ENCODE measurements at places on chromosomes 16 and 17.

DNA sequence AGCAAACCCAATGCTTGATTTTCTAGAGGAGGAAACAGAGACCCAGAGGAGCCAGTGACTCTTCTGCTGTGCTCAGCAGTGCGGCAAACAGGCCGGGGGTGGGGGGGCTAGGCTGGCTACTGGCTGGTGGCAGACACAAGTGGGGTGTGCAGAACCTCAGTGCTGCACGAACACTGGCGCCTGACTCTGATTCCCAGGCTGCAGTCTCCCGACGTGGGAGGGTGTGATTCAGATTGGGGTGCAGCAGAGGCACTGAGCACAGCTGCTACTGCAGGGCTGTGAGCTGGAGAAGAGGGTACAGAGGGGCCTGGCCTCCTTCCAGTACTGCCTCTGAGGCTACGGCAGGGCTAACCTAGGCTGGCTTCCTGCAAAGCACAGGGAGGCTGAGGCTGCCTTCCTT, 8.1 kb downstream of the RPL19 start:
- no peak for DNase-seq

DNA sequence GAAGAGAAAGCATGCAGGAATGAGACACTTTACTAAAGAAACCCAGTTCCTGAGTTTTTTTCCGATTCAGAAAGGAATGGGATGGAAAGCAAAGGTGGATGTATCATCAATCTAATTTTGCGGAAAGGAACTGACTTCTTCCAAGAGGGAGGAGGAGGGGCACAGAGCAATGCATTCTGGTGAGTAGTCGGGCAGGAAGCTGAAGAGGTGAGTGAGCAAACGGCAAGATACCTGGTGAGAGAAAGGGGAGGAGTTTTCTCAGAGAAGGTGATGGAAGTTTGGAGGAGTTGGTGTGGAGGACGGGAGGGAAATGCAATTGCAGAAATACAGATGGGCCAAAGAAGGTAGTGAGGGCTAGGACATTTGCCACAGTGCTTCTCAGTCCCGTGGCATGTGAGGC, 713.2 kb downstream of the KCNJ2 start:
- DNase-seq = no peak

DNA sequence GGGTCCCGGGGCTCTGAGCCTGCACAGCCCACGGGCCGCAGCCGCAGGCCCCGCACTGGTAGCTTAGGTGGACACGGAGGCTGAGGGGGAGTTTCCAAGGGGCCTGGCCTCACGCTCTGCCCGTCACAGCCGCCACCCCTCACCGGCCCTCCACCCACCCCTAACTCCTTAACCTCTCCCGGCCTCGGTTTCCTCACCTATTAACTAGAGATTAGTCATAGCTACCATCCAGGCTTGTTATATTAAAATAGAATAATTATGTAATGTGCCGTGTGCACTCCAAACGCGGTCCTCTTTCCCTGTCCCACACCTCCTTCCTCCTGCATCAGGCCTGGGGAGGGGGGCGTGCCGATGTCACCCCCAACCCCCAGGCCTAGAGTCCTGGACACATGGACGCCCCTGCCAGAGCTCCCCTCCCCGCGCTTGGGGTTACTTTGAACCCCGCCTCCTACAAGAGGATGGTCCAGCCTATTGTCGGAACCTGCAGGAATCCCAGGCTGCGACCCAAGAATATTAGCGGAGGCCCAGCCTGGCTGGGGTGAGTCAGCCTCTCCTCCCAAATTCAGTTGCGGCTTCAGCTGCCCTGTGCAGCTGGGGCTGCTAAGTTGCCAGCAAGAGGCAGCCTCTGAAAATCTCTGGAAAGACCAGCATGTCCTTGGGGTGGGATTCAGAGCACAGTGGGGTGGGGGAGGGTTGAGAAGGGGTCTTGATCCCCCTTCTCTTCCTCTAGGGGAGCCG, 17.3 kb downstream of the SOCS3 start:
- no peak for DNase-seq

DNA sequence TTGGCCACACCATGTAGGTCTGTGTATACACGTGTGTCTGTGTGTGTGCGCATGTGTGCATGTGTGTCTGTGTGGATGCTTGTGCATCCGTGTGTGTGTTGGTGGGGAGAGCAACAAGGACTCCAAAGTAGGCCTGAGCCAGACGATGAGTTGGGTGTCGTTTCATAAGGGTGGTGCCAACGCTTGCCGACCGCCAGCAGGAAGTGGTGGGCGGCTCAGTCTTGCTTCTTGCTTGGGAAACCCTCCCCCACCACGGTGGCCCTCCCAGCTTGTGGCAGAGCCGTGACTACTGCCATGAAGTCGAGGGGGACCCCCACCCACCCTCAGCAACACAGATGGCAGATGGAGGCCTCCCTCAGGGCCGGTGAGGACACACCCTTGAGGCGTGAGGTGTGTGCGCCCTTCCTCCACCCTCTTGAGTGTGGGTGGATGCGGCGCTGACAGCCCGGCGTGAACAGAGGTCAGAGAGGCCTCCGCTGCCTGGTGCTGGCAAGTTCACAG, 17.5 kb downstream of the SBK1 start:
- DNase-seq = peak; percentile 84

DNA sequence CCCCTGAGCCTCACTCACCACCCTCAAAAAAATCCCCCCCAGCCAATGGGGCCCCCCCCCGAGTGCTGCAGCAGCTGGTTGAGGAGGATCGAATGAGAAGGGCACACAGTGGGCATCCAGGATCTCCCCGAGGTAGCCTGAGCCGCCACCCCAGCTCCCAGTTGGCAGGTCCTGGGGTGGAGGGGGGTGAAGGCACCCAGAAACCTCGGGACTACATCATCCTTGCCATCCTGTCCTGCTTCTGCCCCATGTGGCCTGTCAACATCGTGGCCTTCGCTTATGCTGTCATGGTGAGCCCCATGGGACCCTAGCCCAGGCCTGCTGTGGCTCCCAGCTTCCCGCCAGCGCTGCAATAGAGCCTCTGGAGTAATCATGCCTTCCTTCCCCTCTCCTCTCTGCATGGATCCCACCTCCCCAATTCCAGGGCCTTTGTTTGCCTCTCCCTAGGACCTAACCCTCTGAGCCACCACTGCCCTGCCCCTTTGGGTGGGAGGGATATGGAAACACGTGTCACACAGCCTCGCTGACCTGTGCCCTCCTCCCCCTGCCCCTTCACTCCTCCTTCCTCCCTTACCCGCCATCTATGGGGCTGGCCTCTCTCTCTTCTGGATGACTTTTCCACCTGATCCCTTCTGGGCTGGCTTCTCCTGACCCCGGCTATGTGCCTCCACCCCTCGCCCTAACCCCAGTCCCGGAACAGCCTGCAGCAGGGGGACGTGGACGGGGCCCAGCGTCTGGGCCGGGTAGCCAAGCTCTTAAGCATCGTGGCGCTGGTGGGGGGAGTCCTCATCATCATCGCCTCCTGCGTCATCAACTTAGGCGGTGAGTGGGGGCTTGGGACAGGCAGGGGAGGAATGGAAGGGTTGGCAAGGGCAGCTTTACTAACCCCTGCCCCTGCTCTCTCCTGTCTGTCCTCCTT, 1.9 kb downstream of the PRRT2 start:
- no peak for DNase-seq

DNA sequence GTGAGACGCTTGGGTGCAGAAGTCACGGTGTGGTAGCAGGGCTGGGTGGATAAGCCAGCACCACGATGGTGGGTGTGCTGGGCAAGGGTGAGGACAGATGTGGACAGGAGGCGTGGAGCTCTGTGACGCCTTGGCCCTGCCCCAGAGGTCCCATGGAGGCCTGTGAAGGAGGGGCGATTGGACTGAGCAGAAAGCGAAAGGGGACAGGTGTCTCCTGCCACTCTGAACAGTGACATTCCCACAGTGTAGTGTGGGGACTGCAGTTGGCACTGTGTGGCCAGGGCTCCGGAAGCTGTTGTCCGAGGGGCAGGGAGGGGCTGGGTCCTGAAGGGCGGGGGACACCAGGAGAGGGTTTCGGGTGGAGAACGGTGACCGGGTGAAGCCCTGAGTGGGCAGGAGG, 7.3 kb downstream of the TBC1D24 start:
- no peak for DNase-seq

- peak; percentile 14 for DNase-seq
Observed at GRCh38 chr17:49390548-49391324, 23.9 kb downstream of the PHB1 start.

Measured in stimulated activated CD4-positive, alpha-beta T cell treated with anti-CD3 and anti-CD28 coated beads, Interleukin-4, amount 100 ng/mL, for 24 hours (primary cell).